ENCODE measurements at places on chromosomes 6 and 20.

GRCh38 chr6:90689172-90689571, 102.3 kb upstream of the MAP3K7 start:
- DNase-seq: no peak

DNA sequence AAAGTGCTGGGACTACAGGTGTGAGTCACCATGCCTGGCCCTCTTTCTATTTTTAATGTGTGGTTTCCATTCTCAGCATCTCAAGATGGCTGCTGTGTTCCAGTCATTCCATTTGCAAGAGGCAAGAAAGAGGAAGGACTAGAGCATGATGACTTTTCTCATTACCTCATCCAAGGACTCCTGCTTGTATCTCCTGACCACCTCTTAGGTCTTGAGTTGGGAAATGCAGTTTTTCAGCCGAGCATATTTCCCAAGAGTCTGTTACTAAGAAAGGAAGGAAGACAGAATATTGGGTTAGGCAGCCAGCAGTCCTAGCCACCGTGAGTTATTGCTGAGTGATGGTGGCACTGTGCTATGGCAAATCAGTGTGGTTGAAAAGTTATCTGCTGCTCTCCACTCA, 108.4 kb upstream of the INSM1 start:
- no peak for DNase-seq

- peak; percentile 60 for DNase-seq
These were observed 108.4 kb downstream of the RTN4IP1 start for GRCh38 chr6:106520711-106521401.

GRCh38 chr20:17628101-17628841, 53.8 kb downstream of the RRBP1 start:
- DNase-seq: no peak

DNA sequence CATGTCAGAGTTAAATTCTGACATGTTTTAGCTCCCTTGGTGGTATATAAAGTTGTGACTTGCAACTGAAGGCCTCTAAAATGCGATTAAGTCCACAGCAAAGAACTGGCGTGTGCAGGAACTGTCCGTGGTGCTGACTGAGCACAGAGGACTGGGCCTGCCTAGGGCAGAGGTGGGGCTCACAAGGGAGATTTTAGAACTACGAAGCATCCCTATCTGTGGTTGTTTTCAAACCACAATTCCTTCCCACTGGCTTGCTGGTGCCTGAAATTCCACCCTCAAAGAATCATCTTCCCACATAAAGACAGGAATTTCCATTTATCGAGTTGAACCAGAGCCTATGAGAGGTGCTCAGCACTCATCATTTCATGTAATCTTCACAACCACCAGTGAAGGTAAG, 30.1 kb downstream of the RIMS4 start:
- DNase-seq: peak; percentile 60

- no peak for DNase-seq
These were observed 637 bp downstream of the TRPC4AP start for GRCh38 chr20:35091816-35092523.

- no peak for DNase-seq
These were observed 1.8 kb downstream of the LTB start for GRCh38 chr6:31580438-31580740.

DNA sequence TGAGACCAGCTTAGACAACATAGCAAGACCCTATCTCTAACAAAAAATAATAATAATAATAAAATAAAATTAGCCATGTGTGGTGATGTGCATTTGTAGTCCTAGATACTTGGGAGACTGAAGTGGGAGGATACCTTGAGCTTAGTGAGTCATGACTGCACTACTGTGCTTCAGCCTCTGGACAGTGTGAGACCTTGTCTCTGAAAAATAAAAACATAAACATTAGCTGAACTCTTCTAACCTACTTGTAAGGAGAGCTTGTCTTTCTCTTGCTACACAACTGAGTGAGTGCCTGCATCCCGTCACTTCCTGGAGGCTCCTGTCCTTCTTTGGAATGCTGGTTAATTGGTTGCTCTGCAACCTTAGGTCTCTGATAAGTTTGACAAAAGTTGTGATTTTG, 5.1 kb upstream of the DBNDD2 start:
- no peak for DNase-seq

- DNase-seq: no peak
These were observed 184.2 kb upstream of the CDYL start for GRCh38 chr6:4592026-4592425.

DNA sequence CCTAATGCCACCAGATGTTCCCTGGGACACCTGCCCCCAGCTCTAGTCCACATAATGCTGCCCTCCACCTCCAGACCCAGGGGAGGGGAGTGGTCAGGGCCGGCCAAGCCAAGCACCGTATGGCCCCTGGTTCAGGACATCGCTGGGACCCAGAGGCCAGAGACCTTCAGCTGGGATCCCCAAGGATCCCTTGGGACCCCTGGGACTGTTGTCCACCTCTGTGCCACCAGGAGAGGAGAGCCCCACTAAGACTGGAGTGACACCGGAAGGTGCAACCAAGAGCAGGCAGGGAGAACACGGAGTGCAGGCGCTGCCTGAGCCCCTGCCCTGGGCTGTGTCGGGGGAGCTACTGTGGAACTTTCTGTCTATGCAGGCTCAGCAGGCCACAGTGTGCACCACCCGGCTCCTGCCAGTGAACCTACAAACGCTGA, 43.6 kb downstream of the CTCFL start:
- peak; percentile 47 for DNase-seq

GRCh38 chr6:30844118-30844535, 40.2 kb upstream of the DDR1 start:
- no peak for DNase-seq

- no peak for DNase-seq
These were observed 6.0 kb downstream of the LHFPL5 start for GRCh38 chr6:35810971-35811698.

DNA sequence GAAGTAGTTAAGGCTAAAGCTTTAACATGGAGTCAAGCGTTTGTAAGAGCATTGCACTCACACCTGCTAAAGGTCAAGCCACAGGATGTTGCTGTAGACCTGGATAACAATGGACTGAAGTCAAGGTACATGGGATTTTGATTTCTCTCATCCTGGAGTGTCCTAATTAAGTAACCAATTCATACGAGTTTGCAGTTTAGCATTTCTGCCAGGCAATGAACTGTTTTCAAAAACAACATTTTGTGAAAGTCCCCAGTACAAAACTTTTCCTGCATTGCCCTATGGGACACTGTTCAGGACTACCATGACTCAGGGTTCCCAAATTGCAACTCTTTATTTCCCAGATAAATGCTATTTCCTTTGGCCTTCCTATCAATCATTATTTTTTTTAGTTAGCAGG, 17.4 kb upstream of the SIRPB1 start:
- no peak for DNase-seq

DNA sequence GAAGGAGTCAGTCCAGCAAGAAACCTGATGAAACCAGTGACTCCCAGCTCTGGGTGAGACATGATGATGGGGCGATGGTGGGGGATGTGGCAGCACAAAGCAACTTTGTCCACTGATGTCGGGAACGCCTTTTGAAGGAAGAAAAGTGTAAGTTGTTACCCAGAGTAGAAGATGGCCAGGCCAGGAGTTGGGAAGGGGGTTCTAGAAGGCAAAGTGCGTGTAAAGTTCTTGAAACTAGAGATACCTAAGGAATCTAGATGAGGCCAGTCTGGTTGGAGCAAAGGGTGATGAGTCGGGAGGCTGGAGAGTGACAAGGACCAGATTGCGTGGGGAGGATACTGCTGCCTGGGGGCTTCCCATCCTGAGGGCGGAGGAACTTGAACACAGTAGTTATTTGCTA, 117.0 kb downstream of the PHACTR3 start:
- DNase-seq: no peak
